Upper lobe of left lung (tissue), 6 donors: ENCODE measurements at places on chromosomes 1 and 21. TPM values are rescaled to one million over a fixed set of nuclear protein-coding genes. Genes with fewer than 3 reads are reported as not detected.
A peak's percentile ranks its signal among the peaks of the same experiment; 100 is the strongest.

The PRDM2 gene
- total RNA-seq, result 36.0 TPM

The ADORA1 gene
- 0.55 TPM for total RNA-seq

- peaks cover 44% of the 10 kb centered on the region for H3K4me1 ChIP-seq
- peaks cover 3% of the 10 kb centered on the region for H3K36me3 ChIP-seq
- peak overlapping the region; percentile 97 for H3K27ac ChIP-seq
- no peak for DNase-seq
- H3K4me3 ChIP-seq, result no peak overlapping the region
- no peaks in the 10 kb centered on the region for H3K27me3 ChIP-seq
Observed at GRCh38 chr1:10694274-10694632, 102.2 kb downstream of the CASZ1 start.

The PODN gene
- total RNA-seq, result 18.7 TPM

DNA sequence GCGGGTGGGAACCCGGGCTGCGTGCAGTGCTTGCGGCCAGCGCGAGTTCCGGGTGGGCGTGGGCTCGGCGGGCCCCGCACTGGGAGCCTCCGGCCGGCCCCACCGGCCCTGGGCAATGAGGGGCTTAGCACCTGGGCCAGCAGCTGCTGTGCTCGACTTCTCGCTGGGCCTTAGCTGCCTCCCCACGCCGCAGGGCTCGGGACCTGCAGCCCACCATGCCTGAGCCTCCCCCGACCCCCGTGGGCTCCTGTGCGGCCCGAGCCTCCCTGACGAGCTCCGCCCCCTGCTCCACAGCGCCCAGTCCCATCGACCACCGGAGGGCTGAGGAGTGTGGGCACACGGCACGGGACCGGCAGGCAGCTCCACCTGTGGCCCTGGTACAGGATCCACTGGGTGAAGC, 23.7 kb upstream of the CLIC4 start:
- peaks cover 56% of the 10 kb centered on the region for H3K4me1 ChIP-seq
- no peak for DNase-seq
- H3K27ac ChIP-seq, result peak overlapping the region; percentile 79
- no peak overlapping the region for H3K4me3 ChIP-seq
- no peaks in the 10 kb centered on the region for H3K36me3 ChIP-seq

DNA sequence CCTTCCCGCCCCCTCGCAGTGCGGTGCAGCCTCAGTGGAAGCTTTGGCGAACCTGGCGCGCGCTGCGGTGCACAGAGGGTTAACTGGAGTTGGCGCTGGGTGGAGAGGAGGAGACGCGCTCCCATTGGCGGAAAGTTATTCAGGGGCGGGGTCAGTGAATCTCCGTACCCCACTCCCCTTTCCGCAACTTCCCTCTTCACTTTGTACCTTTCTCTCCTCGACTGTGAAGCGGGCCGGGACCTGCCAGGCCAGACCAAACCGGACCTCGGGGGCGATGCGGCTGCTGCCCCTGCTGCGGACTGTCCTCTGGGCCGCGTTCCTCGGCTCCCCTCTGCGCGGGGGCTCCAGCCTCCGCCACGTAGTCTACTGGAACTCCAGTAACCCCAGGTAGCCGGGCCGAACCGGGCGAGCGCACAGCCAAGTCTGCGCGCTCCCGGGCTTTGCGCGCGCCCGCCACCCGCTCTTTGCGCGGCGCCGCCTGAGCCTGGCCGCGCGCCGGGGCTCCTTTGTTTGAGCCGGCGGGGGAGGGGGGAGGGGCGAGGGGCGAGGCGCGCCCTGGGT, at the start of gene EFNA4:
Gene EFNA4 (plus strand): TSS at position 191 of the 561 bp plus-strand sequence. CDS start 84 bp downstream, at position 275.
- peak within 1 kb of the TSS; percentile 71 for H3K27ac ChIP-seq
- H3K4me3 ChIP-seq, result peak within 1 kb of the TSS; percentile 73
- no peaks in the 10 kb centered on the region for H3K27me3 ChIP-seq
- peaks cover 30% of the 10 kb centered on the region for H3K4me1 ChIP-seq
- H3K36me3 ChIP-seq, result peaks cover 29% of the 10 kb centered on the region

The TIAM1 gene
- total RNA-seq, result 19.1 TPM

The S100A2 gene
- total RNA-seq, result 11.9 TPM

The FMOD gene
- total RNA-seq, result 22.8 TPM

DNA sequence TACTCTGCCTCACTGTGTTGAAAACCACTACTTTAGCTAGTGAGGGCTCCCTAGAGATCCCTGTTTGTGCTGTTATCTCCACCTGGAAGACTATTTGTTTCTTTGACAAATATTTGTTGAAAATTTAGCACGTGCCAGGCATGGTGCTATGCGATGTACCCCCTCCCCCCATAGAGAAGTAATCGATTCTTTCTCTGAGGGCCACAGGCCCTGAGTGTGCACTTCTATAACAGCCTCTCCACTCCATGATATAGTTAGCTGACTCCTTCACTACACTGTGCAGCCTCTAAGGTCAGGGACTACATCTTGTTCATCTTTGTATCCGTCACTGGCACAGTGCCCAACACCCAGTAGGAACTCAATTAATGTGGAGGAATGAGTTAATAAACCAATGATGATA, 17.3 kb upstream of the RBM15 start:
- H3K36me3 ChIP-seq, result no peaks in the 10 kb centered on the region
- no peak overlapping the region for H3K27ac ChIP-seq
- DNase-seq, result no peak
- H3K27me3 ChIP-seq, result no peaks in the 10 kb centered on the region
- no peak overlapping the region for H3K4me3 ChIP-seq
- H3K4me1 ChIP-seq, result no peaks in the 10 kb centered on the region

The TMOD4 gene
- total RNA-seq, result 0.57 TPM

- H3K36me3 ChIP-seq, result no peaks in the 10 kb centered on the region
- no peak overlapping the region for H3K27ac ChIP-seq
- peaks cover 2% of the 10 kb centered on the region for H3K4me1 ChIP-seq
- no peak for DNase-seq
- H3K4me3 ChIP-seq, result no peak overlapping the region
Observed at GRCh38 chr1:229190057-229190575, 80.8 kb upstream of the RAB4A start.

- no peaks in the 10 kb centered on the region for H3K27me3 ChIP-seq
- H3K4me3 ChIP-seq, result no peak overlapping the region
- no peak for DNase-seq
- peaks cover 95% of the 10 kb centered on the region for H3K36me3 ChIP-seq
- no peak overlapping the region for H3K27ac ChIP-seq
Observed at GRCh38 chr21:32335601-32336575, 37.2 kb downstream of the MRAP start.

- no peaks in the 10 kb centered on the region for H3K4me1 ChIP-seq
- H3K36me3 ChIP-seq, result no peaks in the 10 kb centered on the region
- no peak overlapping the region for H3K27ac ChIP-seq
- H3K4me3 ChIP-seq, result no peak overlapping the region
- H3K27me3 ChIP-seq, result no peaks in the 10 kb centered on the region
Observed at GRCh38 chr1:4868521-4868920, 214.1 kb downstream of the AJAP1 start.

The CFHR3 gene
- not detected for total RNA-seq

DNA sequence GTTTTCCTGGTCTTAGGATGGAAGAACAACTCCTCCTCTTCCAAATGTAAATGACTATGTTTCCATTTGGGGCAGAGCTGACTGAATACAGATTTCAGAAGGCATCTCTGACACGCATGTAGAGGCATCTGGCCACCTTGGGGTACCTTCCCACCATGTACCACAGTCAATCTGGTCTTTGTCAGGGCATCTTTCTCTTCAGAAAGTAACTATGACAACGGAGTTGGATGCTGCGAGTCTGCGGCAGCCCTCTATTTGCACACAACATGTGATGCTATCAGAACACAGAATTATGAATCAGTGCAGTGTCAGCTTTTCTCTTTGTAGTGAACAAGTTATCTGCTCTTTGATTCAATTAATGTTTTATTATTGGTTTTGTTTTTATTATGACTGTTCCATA, 94.7 kb downstream of the TSEN15 start:
- no peak for DNase-seq
- H3K27ac ChIP-seq, result no peak overlapping the region
- no peak overlapping the region for H3K4me3 ChIP-seq
- H3K27me3 ChIP-seq, result no peaks in the 10 kb centered on the region
- peaks cover 10% of the 10 kb centered on the region for H3K4me1 ChIP-seq

DNA sequence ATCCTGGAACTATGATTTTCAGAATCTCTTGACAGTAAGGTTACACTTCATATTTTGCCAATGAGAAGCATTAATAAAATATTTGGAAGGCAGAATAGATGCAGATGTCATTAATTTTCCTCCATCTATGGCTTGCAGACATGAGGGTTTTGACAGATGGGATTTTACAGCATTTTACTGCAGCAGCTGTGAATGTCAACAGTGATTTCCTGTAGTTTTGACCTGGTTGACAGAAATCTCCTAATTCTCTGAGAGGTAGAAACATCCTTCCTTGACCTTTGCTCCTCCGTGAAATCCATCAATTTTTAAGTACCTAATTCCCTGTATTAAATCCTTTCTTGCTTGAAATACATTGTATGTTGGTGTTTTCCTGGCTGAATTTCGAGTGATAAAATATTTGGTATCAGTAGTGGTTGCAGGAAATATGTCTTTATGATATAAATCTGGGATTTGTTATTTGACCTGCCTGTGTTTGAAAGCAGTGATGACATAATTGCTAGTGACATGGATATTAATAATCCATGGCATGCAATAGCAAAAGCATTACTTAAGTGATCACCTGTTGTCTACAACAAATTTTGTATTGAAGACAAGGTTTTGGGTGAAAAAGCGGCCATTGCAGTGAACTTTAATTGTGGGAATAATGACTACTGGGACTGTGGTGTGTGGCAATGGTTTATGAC, 73.9 kb downstream of the HLX start:
- DNase-seq, result no peak
- H3K4me3 ChIP-seq, result no peak overlapping the region
- no peaks in the 10 kb centered on the region for H3K27me3 ChIP-seq
- no peaks in the 10 kb centered on the region for H3K4me1 ChIP-seq

DNA sequence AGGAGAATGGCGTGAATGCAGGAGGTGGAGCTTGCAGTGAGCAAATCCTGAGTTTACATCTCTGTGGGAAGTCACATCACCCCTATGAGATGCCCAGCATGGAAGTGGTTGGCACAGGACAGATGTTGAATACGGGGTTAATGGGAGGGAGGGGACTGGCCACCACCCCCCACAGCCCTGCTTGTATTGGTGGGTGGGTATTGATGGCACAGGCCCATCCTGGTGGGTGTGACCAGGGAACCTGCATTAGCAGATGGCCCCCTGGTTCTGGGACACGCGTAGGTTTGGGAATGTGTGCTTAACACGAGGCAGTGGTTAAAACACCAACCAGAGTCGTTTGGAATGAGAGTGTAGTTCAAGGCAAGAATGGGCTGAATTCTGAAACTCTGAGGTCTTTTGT, 117.9 kb downstream of the PRDM2 start:
- no peak overlapping the region for H3K27ac ChIP-seq
- H3K4me1 ChIP-seq, result peaks cover 7% of the 10 kb centered on the region
- no peaks in the 10 kb centered on the region for H3K27me3 ChIP-seq
- H3K36me3 ChIP-seq, result peaks cover 8% of the 10 kb centered on the region
- H3K4me3 ChIP-seq, result no peak overlapping the region

DNA sequence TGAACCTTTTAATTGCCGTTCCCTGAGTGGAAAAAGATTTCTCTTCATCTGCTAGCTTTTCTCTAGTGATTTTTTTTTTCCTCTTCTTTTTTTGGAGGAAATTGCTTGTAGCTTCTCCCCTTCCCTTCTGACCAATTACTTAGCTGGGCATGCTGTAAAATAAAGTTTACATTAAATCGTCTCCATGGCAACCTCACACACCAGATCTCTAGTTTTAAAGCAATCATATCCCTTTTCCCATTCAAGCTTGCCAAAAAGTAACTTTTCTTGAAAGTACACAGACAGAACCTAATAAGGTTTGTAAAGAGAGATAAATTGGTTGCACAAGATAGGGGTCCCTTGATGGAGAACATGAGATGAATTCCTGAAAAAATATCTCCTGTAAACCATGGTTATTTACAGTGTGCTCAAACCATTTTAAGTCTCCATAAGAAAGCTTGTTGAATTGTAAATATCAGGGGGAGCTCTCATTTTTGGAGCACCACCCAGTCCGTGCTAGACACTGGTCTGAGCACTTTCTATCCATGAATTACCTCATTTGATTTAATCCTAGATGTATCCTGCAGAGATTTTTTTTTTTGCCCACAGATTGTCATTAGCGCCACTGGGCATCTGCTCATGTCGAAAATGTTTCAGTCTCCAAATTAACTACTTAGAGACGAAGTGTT, 32.6 kb upstream of the HTR1D start:
- no peak overlapping the region for H3K27ac ChIP-seq
- no peaks in the 10 kb centered on the region for H3K4me1 ChIP-seq
- no peaks in the 10 kb centered on the region for H3K36me3 ChIP-seq
- no peaks in the 10 kb centered on the region for H3K27me3 ChIP-seq

GRCh38 chr1:38076455-38076854, 29.9 kb upstream of the POU3F1 start:
- DNase-seq, result no peak
- no peaks in the 10 kb centered on the region for H3K4me1 ChIP-seq
- H3K27ac ChIP-seq, result no peak overlapping the region

- no peaks in the 10 kb centered on the region for H3K27me3 ChIP-seq
- H3K4me3 ChIP-seq, result no peak overlapping the region
- no peak overlapping the region for H3K27ac ChIP-seq
- DNase-seq, result no peak
Observed at GRCh38 chr1:30316056-30316455, 407.3 kb downstream of the MATN1 start.

DNA sequence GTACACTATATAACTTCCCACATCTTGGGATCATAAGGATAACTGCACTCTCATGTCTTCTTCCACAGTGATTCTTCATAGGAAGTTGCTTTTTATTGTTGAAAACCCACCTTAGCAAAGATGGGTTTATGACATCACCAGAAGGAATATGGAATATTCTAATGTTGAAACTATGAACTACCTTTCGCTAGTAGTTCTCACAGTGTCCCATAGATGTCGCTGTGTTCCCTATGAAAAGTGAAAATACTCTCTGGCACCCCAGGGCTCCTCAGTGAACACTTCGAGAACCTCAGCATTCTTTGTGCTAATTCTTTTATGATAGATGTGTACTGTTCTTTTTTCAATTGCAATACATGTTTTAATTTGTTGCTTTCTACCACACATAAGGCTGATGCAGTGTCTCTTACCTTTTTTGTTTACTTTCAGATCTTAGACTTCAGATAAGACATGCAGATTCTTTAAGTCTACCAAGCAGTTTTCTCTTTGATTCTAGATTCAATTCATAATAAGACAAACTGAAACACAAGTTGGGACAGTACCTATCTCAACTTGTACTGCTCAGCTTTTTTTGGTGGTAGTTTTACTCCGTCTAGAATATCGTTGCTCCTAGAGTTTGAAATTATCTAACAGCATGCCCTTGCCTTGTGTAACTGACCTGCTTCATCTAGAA, 90.8 kb downstream of the GTF2B start:
- H3K27ac ChIP-seq, result no peak overlapping the region
- no peak overlapping the region for H3K4me3 ChIP-seq
- H3K36me3 ChIP-seq, result peaks cover 37% of the 10 kb centered on the region
- no peak for DNase-seq

DNA sequence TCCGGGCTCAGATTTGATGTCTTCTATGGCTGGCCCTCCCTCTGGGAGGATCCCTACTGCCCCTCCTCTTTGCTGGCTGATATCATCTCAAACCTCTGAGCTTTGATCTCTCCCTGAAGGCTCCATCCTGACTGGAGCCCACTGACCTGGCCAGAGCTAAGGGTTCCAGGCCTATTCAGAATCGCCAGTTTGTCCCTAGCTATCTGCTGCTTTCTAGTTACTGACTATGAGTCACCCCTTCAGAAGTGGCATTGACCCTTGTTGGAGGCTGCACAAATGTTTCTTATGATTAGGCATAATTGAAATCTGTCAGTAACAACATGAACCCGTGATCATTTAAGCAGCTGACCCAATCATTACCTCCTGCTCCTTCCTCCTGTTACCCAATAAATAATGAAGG, 87.1 kb downstream of the ABCA4 start:
- H3K27me3 ChIP-seq, result no peaks in the 10 kb centered on the region
- no peaks in the 10 kb centered on the region for H3K4me1 ChIP-seq
- H3K4me3 ChIP-seq, result no peak overlapping the region
